ENCODE measurements at places on chromosomes 6 and 20. TPM values are rescaled to one million over a fixed set of nuclear protein-coding genes. Genes with fewer than 3 reads are reported as not detected.

ENPP4 gene
- 0.87 TPM for total RNA-seq

ESR1 gene
- total RNA-seq = under 0.01 TPM

KIAA1755 gene
- total RNA-seq = not detected

APOM gene
- 0.40 TPM for total RNA-seq

BPIFB4 gene
- not detected for total RNA-seq

CRIP3 gene
- total RNA-seq = not detected

RSPH3 gene
- total RNA-seq = 3.6 TPM

RHAG gene
- not detected for total RNA-seq

C20orf202 gene
- total RNA-seq = not detected

RRAGD gene
- total RNA-seq = 0.60 TPM

Measured in lung microvascular endothelial cell (primary cell).